ENCODE measurements at places on chromosomes 5 and 9.

GRCh38 chr9:76877961-76878360 is 28.0 kb downstream of the PRUNE2 start:
- DNase-seq = no peak

DNA sequence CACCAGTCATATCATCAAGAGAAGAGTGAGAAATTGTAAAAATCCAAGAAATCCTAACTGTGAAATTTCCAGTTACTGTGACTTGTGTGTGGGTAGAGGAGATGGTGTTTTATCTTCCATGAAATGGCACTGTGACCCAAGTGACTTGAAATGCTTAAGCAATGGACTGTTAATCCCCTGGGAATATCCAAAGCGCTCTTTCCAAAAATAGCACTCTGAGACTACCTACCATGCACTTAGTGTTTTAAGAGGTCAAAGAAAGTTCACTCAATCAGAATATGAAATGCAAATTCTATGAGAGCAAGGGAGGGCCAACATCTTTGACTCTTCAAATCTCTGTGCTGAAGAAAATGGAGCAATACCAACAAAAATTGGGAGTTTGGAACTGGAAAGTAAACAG is 244.0 kb downstream of the GABRB2 start:
- DNase-seq = no peak

DNA sequence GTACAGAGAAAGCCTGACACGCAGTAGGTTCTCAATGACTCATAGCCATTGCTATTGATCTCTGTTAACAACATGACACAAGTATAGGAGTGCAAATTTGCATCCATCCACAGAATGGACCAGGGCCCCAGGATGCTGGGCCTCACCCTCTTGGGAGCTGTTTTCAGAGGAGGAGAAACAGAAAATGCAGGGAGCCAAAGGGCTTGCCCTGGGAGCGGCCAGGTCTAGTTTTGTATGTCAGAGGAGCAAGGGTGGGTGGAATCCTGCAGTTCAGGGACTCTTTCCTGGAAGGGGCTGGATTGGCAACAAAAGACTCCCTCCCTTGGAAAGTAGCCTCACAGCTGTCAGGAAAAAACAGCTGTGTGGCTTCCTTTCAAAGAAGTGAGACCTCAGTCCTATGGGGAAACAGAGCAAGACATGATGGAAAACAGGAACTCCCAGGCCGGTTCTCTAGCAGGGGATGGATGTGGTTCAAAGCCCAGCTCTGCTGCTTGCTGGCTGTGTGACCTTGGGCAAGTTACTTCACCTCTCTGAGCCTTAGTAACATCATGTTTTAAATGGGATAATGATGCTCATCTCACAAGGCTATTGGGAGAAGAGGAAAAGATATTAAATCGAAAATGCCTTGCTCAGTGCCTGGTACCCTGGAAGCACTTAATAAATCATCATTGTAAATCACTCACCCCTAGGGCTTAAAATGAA is 50.5 kb upstream of the SH3PXD2B start:
- no peak for DNase-seq

DNA sequence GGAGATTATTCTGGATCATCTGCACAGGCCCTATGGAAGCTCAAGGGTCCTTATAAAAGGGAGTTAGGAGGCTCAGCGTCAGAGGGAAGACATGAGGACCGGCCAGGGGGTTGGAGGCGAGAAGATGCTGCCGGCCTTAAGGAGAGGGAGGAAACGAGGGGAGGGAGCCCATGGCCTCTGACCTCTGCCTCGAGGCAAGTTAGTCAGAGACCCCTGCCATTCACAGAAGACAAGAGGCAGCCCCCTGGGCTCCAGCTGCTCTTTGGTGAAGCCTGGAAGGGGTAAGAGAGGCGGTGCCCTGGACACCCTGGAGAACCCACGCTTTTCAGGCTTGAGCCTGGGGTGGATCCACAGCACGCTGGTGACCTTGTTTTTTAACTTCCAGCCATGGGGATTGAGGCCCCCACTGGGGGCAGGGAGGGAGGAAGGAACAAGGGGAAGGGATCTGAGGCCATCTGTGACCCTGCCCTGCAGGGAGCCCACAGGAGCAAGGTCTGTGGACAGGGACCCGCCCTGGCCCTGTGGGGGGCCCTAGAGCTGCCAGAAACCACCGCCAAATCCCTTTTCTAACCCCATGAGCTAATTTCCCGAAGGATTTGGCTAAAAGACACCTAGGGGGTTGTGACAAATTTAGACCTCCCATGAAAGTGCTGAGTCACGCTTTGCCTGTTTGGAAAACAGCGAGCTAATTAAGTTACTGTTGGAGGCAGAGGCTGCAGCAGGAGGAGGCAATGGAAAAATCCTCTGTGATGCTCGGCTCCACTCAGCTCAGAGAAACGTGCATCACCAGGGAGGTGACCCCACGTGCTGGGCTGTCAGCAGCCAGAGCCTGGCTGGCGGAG is 49.7 kb downstream of the OLFM1 start:
- no peak for DNase-seq

- no peak for DNase-seq
Measured at GRCh38 chr9:89608641-89609335, 4.0 kb downstream of the GADD45G start.

GRCh38 chr5:176413255-176413565 is 3.1 kb downstream of the CLTB start:
- no peak for DNase-seq

DNA sequence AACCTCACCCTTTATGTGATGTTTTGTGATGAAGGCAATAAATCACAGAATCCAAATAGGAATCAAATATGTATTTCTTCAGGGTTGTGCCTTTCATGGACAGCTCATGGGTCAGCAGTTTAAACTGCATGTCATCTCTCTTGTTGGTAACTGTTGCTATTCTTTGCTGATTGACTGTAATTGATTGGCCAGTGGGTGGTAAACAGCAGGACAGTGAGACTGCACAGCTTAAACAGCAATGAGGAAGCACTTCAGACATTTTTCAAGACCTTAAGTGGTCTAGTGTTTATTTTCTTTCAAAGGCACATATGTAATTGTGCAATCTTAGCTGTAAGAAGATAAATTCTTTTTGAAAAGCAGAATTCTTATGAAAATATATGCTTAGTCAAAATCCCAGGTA is 260.5 kb downstream of the COX7C start:
- DNase-seq = no peak

DNA sequence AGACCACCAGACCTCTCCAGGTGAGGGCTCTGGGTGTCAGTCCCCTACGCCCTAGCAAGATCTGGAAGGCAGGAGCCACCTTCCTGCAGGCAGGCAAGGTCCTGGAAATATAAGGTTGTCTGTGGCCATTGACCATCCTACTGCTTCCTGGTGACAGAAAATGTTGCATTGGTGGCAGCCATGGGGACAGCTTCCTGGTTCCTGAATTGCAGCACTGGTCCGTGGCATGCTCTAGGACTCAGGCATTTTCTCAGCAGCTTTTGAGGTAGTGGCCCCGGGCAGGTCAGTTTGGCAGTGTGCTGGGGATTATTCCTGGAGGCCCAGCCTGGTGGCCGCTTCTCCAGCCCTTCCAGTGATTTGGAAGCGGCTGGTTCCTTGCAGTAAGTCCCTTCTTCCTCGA is 36.6 kb upstream of the KCNMB1 start:
- DNase-seq = no peak

DNA sequence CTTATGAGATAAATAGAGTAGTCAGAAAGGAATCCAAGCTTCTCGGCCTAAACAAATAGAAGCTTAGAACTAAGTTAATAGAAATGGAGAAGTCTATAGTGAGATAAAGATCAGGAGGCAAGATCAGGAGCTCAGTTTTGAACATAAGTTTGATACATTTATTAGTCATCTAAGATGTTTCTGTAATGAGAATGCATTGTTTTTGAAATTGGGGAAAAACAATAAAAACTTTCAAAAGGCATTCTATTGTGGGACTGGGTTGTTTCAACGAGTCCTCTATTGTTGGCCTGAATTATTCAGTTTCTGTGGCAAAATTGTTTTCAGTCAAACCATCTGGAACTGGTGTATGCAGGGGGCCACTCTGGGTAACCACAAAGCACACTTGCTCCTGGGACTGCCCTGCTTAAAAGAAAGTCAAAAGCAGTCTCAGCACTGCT is 181.0 kb upstream of the CLINT1 start:
- DNase-seq = peak; percentile 77

Measured in MM.1S (cell line).